ENCODE measurements at places on chromosomes 16 and 17. TPM values are rescaled to one million over a fixed set of nuclear protein-coding genes. Genes with fewer than 3 reads are reported as not detected.

Gene NOG
- 0.63 TPM for polyA plus RNA-seq

DNA sequence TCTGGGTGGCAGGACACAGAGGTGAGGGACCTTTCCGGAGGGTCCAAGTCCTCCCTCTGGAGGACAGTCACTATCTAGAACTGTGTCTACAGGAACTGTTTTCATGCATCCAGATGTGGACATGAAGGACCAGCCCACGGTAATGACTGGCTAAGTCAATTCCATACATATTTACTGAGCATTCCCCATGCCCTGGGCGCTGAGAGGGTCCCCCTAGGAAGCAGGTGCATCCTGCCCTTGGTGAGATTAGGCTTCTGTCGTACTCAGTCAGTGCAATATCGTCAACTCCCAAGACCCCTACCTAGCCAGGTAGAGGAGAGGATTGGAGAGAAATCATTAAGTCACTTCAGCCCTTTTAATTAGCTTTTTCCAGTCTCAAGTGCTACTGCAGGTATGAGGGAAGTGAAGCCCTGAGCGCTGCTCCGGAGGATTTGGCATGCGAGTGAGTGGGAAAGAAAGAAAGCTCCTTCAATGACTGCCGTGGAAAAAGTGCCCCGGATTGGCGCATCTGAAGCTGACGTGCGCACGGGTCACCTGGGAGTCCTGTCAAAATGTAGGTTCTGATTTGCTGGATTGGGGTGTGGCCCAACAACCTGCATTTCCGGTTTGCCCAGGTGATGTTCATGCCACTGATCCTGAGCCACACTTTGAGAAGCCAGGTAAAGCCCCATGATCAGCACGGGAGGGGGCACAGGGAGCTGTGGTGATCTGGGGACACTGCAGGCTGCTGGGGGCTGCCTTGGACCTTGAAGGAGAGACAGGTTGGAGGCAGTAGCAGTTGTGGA lies 367.4 kb upstream of the TNRC6C start:
- DNase-seq: no peak

DNA sequence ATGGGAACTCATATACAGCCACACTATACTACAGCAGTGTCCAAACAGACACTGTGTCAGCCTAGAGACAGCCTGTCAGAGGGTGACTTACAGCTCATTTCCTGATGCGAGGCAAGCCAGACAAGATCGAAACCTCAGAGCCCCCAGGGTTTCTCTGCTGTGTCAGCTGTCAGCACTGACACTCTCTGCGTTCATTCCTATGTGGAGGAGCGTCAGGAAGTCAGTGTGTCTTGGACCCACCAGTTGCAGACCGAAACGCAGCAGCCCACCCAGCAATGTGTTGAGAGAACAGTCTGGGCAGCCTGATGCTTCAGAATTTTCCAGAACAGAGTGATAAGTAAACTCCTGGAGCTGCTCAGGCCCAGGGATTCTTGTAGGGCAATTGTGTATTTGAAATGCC lies 20.6 kb upstream of the MAPT start:
- DNase-seq: no peak

Gene ZNF469
- 0.90 TPM for polyA plus RNA-seq

Gene CISD3
- polyA plus RNA-seq: 11.1 TPM

- DNase-seq: no peak
Observed at GRCh38 chr16:5428932-5429331, 331.3 kb upstream of the EEF2KMT start.

DNA sequence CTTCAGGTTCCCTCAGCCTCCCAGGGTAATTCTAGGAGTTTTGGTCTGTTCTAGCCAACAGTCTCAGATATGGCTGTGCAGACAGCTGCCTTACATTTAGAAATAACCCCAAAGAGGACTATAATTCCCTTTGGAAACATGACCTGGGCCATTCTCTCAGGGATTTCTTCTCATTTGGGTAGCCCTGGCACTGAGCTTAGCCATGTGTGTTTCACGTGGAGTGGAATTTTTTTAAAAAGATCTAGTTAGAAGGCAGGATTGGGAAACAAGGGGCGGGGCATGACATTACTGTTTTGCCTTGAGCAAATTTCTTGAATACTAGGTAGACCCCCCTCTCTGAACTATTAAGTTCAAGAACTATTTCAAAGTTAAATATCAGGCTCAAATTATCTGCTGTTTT lies 29.6 kb upstream of the MRC2 start:
- DNase-seq: no peak

DNA sequence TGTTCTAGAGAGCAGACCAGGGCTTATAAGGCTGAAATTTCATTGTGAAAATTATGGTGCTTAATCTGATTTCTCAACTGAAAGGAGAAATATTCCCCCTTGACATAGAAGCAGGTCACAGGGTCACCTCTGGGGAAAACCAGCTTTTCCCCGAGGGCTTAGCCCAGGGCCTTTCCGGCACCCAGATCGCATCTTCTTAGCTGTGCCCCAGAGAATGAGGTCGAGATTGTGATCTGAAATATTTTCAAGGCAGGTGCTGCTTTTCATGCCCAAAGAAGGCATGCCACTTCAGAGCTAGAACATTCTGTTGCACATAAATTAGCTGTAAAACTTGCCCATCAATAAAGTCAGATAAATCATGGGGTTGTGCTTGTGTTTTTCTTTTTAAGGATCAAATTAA lies 25.4 kb upstream of the ARHGAP17 start:
- DNase-seq: no peak

GRCh38 chr17:63278728-63279442 lies 167.2 kb downstream of the CYB561 start:
- peak; percentile 28 for DNase-seq

- no peak for DNase-seq
Observed at GRCh38 chr16:88610909-88611812, 27.2 kb upstream of the IL17C start.

GRCh38 chr17:57622683-57623433 lies 122.2 kb downstream of the CCDC182 start:
- DNase-seq: peak; percentile 39

Gene EVPLL
- polyA plus RNA-seq: not detected

Gene ZP2
- not detected for polyA plus RNA-seq

DNA sequence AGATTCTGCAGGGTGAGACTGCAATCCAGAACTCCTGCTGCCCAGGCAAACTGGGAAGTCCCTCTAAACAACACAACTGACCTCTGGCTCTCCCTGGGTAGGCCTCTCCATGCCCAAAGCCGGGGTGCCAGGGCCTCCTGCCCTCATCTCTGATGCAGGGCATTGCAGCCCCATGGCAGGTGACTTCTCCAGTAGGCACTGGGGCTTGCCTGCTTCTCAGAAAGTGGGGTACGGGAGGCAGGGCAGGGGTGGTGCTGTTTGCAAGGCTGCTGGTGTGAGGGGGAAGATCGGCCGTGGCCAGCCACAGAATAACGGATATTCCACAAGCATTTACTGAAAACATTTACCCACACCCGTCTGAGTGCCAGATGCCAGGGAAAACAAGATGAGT lies 4.1 kb upstream of the GPRC5C start:
- no peak for DNase-seq

DNA sequence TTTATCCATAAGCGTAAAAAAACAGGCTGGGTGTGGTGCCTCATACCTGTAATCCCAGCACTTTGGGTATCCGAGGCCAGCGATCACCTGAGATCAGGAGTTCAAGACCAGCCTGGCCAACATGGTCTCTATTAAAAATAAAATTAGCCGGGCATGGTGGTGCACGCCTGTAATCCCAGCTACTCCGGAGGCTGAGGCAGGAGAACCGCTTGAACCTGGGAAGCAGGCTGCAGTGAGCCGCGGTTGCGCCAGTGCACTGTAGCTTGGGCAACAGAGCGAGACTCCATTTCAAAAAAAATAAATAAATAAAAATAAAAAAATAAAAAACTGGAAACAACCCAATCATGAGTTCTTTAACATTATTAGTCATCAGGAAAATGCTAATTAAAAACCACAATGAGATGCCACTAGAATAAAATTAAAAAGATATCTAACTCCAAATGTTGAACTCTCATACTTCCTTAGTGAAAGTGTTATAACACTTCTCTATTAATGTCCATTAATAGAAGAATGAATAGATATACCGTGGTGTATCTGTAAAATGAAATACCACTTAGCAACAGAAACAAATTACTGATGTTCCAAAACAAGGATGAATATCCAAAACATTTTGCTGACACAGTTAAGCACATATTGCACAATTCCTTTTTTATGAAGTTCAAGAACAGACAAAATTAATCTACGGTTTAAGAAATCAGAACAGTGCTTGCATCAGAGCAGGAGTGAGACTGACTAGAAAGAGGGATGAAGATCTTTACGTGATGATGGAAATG lies 13.1 kb downstream of the MPHOSPH6 start:
- no peak for DNase-seq

Data from endothelial cell of umbilical vein (primary cell).